Temporal lobe (tissue), 4 donors: ENCODE measurements at places on chromosomes 1 and 21. TPM values are rescaled to one million over a fixed set of nuclear protein-coding genes. Genes with fewer than 3 reads are reported as not detected.

PLEKHA6 gene
- total RNA-seq, result 10.3 TPM

CTBS gene
- total RNA-seq, result 2.5 TPM

PYHIN1 gene
- total RNA-seq, result 0.25 TPM

FNDC10 gene
- 2.2 TPM for total RNA-seq
